C1 segment of cervical spinal cord (tissue), 14 donors: ENCODE measurements at places on chromosomes 2 and 18.
A peak's percentile ranks its signal among the peaks of the same experiment; 100 is the strongest.

- no peak for DNase-seq
These were observed 46.6 kb downstream of the CCDC138 start for GRCh38 chr2:108833219-108833618.

DNA sequence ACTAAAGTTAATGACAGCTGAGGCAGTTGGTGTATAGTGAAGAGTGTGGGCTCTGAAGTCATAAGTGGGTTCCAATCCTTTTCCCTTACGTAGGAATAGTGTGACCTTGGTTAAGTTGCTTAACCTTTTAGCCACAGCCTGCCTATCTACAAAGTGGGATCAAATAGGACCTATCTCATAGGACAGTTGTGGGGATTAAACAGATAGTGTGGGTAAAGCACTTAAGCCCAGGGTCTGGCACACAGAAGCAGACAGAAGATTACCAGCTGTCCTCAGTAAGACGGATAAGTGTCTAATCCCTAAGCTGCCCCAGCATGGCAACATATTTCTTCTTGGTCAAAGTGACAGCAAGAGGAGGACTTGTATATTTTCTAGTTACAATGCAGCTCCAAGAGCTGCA lies 28.2 kb downstream of the UBE2F start:
- no peak for DNase-seq

GRCh38 chr2:68726608-68727367 lies 7.8 kb upstream of the ARHGAP25 start:
- DNase-seq: no peak

GRCh38 chr18:77135339-77136075 lies 2.9 kb upstream of the MBP start:
- no peak for DNase-seq

DNA sequence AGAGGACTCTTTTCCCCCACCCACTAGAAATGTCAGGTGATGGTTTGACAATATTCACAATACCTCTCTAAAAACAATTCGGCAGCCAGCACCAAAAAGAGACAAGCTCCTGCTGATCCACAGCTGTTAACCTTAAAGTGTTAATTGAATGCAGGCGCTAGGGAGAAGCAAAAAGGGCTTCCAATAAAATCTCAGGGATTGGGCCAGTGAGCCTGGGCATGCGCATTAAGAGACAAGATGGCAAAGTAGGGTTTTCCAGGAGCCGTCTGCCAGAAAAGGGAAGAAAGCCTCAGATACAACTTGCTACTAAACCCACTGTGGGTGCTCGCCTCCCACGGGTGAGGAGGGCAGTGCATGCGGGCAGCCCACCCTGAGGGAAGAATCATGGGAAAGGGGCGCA lies 98.8 kb downstream of the HS6ST1 start:
- no peak for DNase-seq

GRCh38 chr2:95303191-95303919 lies 6.2 kb downstream of the KCNIP3 start:
- peak; percentile 13 for DNase-seq

GRCh38 chr18:55012008-55012407 lies 52.7 kb upstream of the CCDC68 start:
- DNase-seq: no peak

GRCh38 chr2:168663993-168664392 lies 138.4 kb upstream of the NOSTRIN start:
- DNase-seq: no peak

- no peak for DNase-seq
These were observed 51.3 kb upstream of the CD302 start for GRCh38 chr2:159849160-159849813.

DNA sequence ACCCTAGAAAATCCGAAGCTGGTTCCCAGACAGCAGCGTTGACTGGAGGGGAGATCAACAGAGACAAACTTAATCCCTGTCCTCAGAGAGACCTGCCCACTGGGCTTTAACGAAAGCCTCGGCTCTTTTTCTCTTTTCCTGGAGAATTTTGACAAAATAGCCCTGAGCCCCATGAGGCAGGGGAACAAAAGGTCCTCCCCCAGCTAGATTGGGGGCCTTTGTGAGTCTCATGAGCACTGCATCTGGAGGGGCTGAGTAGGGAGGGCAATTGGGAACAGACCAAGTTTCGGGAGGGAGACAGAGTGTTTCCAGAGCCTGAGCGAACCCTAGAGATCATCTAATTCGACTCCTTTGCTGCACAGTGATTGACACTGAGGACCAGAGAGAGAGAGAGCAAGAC lies 123.9 kb upstream of the HAAO start:
- no peak for DNase-seq

GRCh38 chr2:24870440-24870839 lies 49.6 kb downstream of the ADCY3 start:
- DNase-seq: no peak

DNA sequence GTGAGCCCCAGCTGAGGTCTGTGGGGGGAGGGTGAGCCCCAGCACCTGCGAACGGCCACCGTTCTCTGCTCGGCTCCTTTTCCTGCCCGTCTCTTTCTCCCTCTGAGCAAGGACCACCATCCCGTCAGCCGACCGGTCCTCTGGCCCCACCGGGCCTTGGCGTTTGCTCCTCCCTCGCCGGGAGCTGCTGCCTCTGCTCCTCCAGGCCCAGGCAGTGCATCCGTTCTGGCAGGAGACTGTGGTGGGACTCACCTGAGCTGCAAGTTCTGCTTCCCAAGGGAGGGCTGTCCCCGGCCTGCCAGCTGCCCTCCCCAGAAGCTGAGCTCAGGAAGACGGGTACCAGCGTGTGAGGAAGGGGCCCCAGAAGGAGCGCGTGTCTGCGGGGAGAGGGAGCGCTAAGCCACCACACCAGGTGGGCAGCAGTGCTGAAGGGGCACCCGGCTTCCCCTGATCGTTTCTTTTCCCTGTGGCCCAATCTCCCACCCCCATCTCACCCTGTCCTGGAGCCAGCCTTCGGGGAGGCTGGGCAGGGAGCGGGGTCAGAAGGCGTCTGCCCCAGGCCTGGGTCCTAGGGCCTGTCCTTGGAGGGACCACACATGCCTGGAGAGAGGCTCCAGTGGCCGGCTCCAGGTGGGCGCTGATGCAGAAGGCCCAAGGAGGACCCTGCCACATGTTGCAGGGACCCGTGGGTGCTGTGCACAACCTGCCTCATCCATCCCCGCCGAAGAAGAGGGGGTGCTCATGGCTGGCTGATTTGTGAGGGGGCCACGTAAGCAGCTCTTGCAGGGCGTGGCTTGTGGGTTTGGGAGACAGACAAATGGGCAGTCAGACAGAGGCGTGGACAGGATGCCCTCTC lies 2.5 kb upstream of the RTP5 start:
- no peak for DNase-seq

DNA sequence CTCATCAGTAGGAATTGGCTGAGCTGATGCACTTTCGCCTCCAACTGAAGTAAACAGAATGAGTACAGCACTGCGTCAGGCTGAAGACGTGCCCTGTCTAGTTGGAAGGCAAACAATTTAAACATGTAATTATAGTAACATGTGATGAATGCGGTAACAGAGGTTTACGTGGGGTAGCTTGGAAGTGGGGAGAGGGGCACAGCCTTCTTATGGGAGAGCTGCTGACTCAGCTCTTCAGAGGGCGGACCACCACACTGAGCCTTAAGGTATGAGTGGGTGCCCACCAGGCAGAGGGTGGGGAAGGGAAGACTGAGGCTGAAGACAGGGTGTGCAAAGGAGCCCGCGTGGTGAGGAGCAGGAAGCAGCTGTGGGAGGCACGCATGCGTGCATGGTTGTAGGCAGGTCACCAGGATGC lies 6.2 kb upstream of the EHD3 start:
- no peak for DNase-seq

GRCh38 chr2:207512356-207512755 lies 17.4 kb upstream of the CREB1 start:
- DNase-seq: no peak

DNA sequence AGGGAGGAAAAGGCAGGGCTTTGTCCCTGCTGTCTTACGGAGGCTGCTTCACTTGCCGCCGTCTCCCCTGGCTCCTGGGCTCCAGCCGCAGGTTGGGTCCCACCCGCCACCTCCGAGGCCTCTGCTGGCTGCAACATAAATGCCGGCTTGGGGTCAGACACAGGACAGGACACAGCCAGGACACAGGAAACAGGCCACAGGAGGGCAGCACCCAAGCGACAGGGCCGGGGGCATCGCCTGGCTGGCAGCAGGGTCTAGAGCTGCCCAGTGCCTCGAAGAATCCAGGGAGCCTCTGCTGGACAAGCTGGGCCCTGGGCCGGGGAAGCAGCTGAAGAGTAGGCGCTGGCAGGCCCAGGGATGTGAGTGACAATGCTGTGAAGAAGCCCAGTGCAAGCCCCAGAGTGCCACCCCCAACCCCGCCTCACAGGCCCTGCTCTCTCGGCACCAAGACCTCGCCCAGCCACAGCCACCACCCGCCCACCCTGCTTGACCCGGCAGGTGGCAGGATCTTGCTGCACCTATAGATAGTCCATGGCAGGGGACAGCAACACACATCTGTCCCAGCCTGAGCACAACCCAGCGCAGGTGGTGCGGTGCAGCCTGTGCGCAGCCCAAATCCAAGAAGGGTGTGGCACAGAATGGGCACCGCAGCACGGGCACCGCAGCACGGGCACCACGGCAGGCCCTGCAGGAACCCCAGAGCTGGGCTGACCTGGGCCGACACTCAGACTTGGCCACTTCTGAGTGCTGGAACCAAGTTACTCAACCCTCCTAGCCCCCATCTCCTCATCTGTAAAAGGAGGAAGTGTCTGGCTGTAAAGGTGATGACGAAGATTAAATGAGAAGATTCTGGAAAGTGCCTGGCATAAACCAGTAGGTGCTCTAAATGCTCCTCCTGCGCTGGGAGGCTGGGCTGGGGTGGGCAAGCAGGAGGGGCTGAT lies 55.6 kb downstream of the BIN1 start:
- no peak for DNase-seq

DNA sequence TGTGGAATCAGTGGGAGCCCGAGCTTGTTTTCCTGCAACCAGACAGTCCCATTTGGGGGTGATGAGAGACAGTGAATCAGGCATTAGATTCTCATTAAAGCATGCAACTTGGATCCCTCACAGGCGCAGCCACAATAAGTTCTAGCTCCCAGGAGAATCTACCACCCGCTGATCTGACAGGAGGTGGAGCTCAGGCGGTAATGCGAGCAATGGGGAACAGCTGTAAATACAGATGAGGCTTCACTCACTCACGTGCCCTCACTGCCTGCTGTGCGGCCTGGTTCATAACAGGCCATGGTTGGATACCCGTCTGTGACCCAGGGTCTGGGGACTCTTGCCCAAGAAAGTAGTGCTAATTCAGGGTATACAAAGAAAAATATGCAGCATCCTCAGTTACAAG lies 144.8 kb upstream of the RGPD4 start:
- no peak for DNase-seq

- DNase-seq: no peak
These were observed 17.9 kb downstream of the SPATS2L start for GRCh38 chr2:200324362-200324761.

- DNase-seq: no peak
These were observed 1.1 kb upstream of the TMEM185B start for GRCh38 chr2:120224256-120224655.

GRCh38 chr18:4172196-4173100 lies 282.7 kb downstream of the DLGAP1 start:
- DNase-seq: no peak

DNA sequence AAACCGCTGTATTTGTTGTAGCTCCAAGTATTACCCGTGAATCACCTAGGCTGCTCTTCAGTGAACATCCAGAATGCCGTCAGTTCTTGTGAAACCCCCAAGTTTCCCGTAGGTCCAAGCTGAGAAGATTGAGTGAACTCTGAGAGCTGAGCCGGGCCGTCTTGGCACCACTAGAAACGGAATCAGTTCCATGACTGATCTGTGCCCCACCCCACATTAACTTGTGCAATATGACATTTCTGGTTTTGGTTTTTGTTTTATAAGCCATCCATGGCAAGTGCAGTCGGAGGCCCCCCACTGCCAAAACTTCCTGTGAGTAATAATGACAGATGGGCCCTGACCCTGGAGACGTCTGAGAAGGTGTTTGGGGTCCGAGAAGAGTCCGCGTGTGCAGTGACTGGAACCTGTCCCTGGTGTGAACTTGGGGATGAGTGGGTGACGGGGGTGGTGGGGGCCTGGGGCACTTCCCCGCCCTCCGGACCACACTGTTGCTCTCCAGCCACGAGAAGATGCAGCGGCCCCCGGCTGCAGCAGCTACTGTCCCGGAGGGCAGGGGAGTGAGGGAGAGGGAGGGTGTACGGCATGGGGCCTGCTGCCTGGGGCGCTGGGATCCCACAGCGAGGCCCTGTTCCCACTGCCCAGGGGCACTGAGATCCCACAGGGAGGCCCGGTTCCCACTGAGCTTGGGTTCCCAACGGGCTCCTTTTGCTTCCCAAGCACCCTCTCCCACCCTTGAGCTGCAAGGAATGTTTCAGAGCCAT lies 26.5 kb downstream of the NFATC1 start:
- DNase-seq: no peak

GRCh38 chr2:22056621-22057132 lies 932.9 kb downstream of the TDRD15 start:
- no peak for DNase-seq

GRCh38 chr2:179521944-179522343 lies 257.3 kb upstream of the SESTD1 start:
- no peak for DNase-seq

- DNase-seq: no peak
These were observed 140.8 kb upstream of the SLC1A4 start for GRCh38 chr2:64848363-64848762.
